HFFc6 (cell line): ENCODE measurements at places on chromosomes 13 and 19. TPM values are rescaled to one million over a fixed set of nuclear protein-coding genes. Genes with fewer than 3 reads are reported as not detected.

OSCAR gene
- total RNA-seq, result 0.39 to 2.7 TPM (median 0.47 TPM) in 3 replicates

EDDM13 gene
- not detected in 2 replicates for total RNA-seq

CPT1C gene
- 31.0 to 42.6 TPM (median 37.2 TPM) in 3 replicates for total RNA-seq

UBXN6 gene
- total RNA-seq, result 120 to 142 TPM (median 137 TPM) in 3 replicates

SIAH3 gene
- not detected in 3 replicates for total RNA-seq

OR4F17 gene
- total RNA-seq, result 0.32 TPM in 1 of 3 replicates, not detected in the others

APOC1 gene
- 1.5 to 2.2 TPM in 2 of 3 replicates, not detected in the other for total RNA-seq

HMG20B gene
- 73.5 to 85.9 TPM (median 81.4 TPM) in 3 replicates for total RNA-seq

FGF22 gene
- total RNA-seq, result 0.13 to 0.18 TPM in 2 of 3 replicates, not detected in the other

ZNF560 gene
- 0.07 to 0.17 TPM in 2 of 3 replicates, not detected in the other for total RNA-seq

EFNA2 gene
- not detected in 3 replicates for total RNA-seq

TSHZ3 gene
- 10.2 to 14.0 TPM (median 11.7 TPM) in 3 replicates for total RNA-seq

LGALS4 gene
- total RNA-seq, result not detected in 3 replicates

VMAC gene
- total RNA-seq, result 2.0 to 2.1 TPM (median 2.0 TPM) in 3 replicates

CHAMP1 gene
- total RNA-seq, result 25.6 to 31.6 TPM (median 29.2 TPM) in 3 replicates

SRRM5 gene
- 0.10 and 0.17 TPM in 2 replicates for total RNA-seq

KLK3 gene
- total RNA-seq, result not detected in 3 replicates

SYNGR4 gene
- total RNA-seq, result not detected in 3 replicates

ZNF442 gene
- total RNA-seq, result 2.7 to 4.2 TPM (median 2.7 TPM) in 3 replicates

SIGLEC11 gene
- not detected in 3 replicates for total RNA-seq

LIM2 gene
- not detected in 2 replicates for total RNA-seq

WDR62 gene
- 5.9 to 13.6 TPM (median 11.6 TPM) in 3 replicates for total RNA-seq

FCAR gene
- not detected in 3 replicates for total RNA-seq

LILRB5 gene
- not detected in 3 replicates for total RNA-seq

DZIP1 gene
- total RNA-seq, result 36.0 to 39.3 TPM (median 36.5 TPM) in 3 replicates

ZNF208 gene
- total RNA-seq, result 0.16 TPM in 1 of 3 replicates, not detected in the others

LRP3 gene
- total RNA-seq, result 1.6 to 18.0 TPM (median 16.8 TPM) in 3 replicates

VSTM2B gene
- total RNA-seq, result not detected in 3 replicates

C19orf85 gene
- not detected in 2 replicates for total RNA-seq

ARHGAP35 gene
- 48.4 to 63.7 TPM (median 58.8 TPM) in 3 replicates for total RNA-seq

URAD gene
- not detected in 3 replicates for total RNA-seq

RNF113B gene
- not detected in 3 replicates for total RNA-seq

PGLYRP2 gene
- not detected in 3 replicates for total RNA-seq

ZNF443 gene
- 1.2 to 1.7 TPM (median 1.6 TPM) in 3 replicates for total RNA-seq

PSG1 gene
- 6.3 and 10.5 TPM in 2 replicates for total RNA-seq
